GM03348 (cell line): ENCODE measurements at places on chromosomes 7 and 10.
A peak's percentile ranks its signal among the peaks of the same experiment; 100 is the strongest.

DNA sequence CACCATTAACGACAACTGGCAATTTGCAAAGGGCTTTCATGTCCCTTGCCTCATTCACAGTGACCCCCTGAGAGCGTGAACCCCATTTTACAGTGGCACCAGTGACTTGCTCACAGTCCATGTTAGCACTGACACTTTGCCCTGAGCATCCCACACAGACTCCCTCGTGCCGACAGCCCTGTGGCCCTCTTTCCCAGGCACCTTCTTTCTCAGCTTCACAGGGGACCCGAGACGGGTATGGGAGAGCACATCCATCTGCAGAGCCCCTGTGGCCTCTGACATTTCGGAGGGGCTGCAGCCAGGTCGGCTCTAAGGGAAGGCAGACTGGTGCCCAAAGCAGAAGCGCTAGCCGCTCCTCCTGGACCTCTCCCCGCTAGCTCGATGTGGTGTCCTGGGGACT is 10.8 kb downstream of the LOXL4 start:
- DNase-seq: no peak

DNA sequence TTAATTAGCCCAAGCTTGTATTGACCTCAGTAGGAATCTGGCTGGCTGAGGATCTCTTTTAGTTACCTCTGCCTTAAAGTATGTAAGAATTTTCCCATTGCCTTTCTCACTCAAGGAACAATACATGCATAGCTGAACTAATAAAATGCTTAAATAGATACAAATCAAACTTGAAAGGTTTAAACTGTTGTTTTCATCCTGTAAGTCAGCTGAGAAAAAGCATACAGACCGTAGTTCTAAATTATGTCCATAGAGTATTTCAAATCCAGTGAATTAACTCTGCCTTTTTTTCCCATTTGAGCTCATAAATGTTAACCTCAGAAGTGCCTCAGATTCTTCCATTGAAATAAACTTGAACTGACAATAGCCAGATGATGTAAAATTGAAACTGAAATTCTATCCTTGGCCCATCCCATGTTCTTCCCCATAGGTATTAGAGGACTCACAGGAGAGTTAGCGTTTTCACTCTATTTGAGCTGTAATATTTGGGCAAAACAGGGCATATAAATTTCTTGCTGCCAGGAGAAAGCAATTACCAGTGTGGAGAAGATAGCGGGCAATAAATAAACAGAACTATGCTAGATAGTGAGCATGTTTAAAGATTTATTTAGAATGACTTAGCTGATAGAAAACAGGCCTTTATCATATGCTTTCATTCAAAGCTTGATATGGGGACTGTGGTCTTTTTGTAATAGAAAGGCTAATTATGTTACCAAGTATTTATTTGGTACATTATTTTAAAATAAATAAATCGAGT is 163.7 kb downstream of the WNT2 start:
- DNase-seq: peak; percentile 24

- peak; percentile 90 for DNase-seq
Observed at GRCh38 chr10:29658984-29659965, 24.5 kb upstream of the SVIL start.

- DNase-seq: no peak
Observed at GRCh38 chr7:149476791-149477190, 15.9 kb upstream of the ZNF777 start.

GRCh38 chr7:36599645-36600313 is 124.5 kb downstream of the AOAH start:
- no peak for DNase-seq

GRCh38 chr10:97887399-97887798 is 37.8 kb downstream of the GOLGA7B start:
- no peak for DNase-seq

GRCh38 chr7:13984061-13984460 is 5.4 kb downstream of the ETV1 start:
- DNase-seq: no peak

DNA sequence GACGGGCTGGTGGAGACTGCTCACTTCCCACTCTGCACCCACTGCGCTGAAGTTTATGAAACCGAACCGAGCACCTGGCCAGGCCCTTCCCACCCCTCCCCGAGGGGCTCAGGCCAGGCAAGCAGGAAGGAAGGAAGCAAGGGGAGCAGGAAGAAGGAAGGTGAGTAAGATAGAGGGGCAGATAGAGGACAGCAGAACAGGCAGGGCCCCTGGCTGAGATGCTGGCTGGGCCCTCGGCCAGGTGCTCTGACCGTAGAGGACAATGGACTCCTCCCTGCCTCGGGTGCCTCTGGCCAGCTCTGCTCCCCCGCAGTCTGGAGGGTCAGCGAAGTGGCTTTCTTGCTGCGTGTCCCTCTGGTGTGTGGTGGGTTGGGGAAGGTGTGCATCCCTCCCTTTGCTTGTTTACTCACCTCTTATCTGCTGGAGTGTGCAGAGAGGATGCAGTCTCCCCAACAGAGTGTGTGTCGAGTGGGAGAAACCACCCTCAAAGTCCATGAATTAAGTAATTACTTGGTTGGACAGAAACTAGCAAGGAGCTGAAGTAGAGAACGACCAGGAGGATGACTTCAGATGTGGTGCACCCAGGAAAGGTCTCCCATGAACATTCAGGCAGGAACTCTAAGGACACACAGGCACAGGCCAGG is 82.8 kb upstream of the PPP2R2D start:
- no peak for DNase-seq

DNA sequence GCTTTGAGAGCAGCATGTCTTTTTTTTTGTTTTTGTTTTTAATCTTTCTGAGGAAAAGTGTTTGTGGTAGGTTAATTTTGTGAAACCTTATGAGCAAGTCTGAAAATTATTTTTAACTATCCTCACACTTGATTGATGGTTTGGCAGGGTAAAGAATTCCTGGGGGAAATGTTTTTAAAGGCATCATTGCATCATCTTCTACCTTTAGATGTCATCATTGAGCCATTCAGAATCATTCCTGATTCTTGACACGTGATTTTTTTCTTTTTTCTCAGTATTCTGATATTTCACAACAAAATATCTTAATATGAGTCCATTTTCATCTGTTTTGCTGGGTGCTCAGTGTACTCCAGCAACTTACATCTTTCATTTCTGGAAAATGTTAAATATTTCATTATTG is 28.3 kb downstream of the PALS2 start:
- no peak for DNase-seq

DNA sequence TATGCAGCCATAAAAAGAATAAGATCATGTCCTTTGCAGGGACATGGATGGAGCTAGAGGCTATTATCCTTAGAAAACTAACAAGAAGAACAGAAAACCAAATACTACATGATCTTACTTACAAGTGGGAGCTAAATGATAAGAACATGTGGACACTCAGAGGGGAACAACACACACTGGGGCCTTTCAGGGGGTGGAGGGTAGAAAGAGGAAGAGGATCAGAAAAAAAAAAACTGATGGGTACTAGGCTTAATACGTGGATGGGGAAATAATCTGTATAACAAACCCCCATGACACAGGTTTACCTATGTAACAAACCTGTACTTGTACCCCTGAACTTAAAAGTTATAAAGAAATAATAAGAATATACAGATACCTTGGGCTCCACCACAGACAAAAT is 514.2 kb downstream of the ARL4A start:
- no peak for DNase-seq

- DNase-seq: no peak
Observed at GRCh38 chr10:75647675-75648074, 216.3 kb downstream of the LRMDA start.
